ENCODE measurements at places on chromosomes 7 and 10.

- DNase-seq, result peak; percentile 54
Observed at GRCh38 chr7:116209561-116210070, 723 bp upstream of the TES start.

DNA sequence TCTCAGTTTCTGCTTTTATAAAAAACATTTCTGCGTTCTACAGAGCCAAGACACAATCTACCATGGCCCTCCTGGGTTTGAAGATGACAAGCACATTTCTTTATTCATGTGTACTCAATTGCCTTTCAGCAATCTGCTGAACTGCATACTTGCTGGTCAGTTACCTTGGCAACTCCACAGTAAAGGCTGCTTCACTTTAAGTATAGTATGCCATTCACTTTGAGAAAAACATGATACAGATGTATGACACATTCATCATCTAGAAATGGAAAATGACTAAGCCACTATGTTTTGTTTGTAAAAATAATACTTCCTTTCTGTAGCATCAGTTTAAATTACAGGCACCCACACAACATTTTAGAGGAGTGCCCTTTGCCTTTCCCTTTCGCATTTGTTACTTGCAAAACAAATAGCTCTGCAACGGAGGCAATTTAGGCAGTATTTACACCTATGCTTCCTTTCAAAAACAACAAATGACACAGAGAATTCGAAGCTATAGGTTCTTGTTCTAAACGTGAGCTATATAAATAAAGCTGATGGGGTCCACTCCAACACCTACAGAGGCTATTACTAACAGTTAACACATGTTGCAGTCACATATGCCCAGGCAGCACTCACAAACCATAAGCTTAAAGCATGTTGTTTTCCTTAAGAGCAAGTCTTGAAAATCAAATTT is 23.5 kb downstream of the SGCE start:
- DNase-seq, result peak; percentile 71

GRCh38 chr7:24299192-24299591 is 15.2 kb downstream of the NPY start:
- no peak for DNase-seq

DNA sequence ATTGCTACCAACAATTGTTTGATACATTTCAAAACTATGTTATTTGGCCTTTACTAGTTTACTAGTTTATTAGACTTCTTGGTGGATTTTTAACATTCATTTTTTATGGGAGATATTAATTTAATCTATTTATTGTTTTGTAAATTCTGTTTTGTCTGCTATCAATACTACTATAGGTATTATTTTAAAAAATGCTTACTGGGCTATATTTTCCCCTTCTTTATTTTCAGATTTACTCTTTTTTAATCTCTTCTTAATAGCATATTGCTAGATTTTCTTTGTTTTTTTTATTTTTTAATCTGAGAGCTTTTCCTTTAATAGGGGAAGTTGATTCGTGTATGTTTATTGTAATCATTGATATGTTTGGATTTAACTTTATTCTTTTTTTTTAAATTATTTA is 147.5 kb downstream of the CDK14 start:
- no peak for DNase-seq

DNA sequence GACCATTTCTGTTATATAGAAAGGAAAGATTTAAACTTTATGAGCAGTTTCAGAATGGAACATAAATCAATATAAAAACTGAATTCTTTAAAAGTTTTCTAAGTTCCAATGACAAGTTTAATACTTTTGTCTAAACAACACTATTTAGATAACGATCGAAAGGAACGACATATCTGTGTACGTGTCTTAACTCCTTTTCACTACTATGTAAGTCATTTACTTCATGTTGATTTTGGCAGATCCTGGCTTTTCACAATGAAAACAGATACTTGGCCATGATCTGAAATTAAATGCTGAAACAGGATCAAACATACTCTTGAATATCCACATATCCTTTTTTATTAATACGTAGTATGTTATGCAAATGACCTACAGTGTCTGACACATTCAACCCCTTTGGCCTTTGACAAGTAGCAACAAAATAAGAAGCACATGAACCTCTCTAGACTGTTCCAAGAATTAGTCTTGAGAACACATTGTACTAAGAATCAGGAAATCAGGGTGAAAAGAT is 41.9 kb downstream of the RNLS start:
- no peak for DNase-seq
